ENCODE measurements at places on chromosomes 11 and 22.
A peak's percentile ranks its signal among the peaks of the same experiment; 100 is the strongest.

- H3K27me3 ChIP-seq: peaks cover 9% of the 10 kb centered on the region
- no peaks in the 10 kb centered on the region for H3K36me3 ChIP-seq
- H3K4me3 ChIP-seq: no peak overlapping the region
- no peak overlapping the region for H3K27ac ChIP-seq
Measured at GRCh38 chr11:125418396-125418795, 77.7 kb downstream of the FEZ1 start.

DNA sequence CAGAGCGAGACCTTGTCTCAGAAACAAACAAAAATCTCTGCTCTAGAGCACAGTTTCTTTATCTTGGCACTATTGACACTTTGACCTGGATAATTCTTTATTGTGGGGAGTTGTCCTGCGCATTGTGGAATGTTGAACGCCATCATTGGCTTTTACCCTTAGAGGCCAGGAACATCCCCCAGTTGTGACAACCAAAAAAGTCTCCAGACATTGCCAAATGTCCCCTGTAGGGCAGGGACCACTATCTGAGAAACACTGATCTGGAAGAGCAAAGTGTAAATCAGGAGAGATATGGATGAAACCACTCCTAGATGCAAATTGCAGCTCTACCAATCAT, 4.8 kb upstream of the NF2 start:
- DNase-seq: no peak
- no peak overlapping the region for H3K4me3 ChIP-seq
- H3K27me3 ChIP-seq: no peaks in the 10 kb centered on the region
- no peak overlapping the region for H3K27ac ChIP-seq

DNA sequence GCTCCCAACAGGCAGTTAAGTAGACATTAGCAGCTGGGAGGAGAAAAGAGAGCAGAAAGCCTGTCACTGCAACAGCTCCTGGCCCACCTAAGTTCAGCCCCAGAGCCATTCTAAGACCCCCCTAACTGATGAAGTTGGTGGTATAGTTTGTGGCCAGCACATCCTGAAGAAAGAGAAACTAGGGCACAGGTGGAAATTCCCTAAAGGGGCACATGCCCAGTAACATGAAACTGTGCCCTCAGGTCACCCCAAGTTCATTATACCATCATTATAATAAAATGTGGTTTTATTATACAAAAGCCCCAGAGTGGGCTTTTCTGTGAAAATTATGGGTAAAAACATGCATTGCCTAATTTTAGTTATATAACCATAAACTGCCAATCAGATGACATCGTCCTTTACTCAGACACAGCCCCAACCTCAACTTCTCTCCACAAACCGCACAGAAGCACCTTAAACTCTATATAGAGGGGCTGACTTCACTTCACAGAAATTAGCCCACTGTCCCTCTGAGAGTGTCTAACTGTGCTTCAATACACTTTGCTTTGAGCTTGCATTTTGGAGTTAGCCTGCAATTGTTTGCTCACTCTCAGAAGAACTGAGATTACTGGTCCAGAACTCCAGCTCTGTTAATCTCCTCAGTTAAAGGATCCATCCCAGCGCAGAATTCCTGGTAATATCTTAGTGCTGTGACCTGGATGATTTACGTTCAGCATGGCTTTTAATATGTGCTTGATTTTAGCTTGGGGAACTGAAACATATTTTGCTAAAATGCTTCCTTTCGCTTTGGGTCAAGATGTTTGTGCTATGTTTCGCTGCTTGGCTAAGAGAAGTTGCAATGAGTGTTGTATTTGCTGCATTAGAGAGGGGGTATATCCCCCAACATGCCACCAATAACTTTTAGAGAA, 1.8 kb upstream of the APOL3 start:
- no peak for DNase-seq
- H3K27me3 ChIP-seq: no peaks in the 10 kb centered on the region
- peak overlapping the region; percentile 95 for H3K27ac ChIP-seq
- H3K4me3 ChIP-seq: no peak overlapping the region
- peaks cover 36% of the 10 kb centered on the region for H3K4me1 ChIP-seq

DNA sequence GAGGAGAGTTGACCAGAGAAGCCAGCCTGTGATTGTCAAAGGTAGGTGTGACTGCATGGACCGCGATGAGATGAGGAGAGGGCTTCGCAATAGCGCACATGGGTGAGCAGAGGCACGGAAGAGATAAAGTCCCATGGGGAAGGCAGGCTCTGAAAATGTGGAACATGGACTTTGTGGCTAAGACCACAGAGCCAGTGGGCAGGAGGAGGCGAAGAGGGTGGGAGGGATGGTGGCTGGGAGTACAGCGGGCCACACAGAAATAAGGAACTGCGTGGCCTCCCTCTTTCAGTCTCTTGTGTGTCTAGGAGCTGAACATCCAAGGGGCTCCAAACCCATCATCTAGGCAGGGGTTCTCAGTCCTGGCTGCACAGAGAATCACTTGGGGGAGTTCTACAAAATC, 98.6 kb downstream of the TENM4 start:
- no peak overlapping the region for H3K27ac ChIP-seq
- no peaks in the 10 kb centered on the region for H3K4me1 ChIP-seq
- no peak overlapping the region for H3K4me3 ChIP-seq

DNA sequence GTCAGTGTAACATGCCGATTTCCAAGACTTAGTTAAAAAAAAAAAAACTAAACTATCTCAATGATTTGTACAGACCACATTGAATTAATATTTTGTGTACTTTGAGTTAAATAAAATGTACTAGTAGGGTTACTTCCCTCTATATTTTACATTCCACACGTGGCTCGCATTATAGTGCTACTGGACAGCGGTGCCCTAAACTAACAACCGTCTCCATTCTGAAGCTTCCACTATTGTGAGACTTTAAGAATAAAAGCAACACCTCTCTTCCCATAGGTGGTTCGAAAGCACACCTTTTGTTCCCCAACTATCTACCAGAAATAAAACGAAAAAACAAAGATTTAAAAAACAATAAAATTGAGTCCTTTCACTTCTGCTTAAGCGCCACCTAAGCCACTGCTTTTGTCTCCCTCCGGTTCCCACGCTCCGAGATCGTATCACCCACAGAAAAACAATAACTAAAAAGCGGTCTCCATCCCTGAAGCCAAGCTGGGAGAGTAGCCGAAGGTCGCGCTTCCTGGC, 380 bp upstream of the TTC17 start:
- peaks cover 4% of the 10 kb centered on the region for H3K36me3 ChIP-seq
- no peaks in the 10 kb centered on the region for H3K27me3 ChIP-seq
- no peak for DNase-seq
- H3K4me1 ChIP-seq: peaks cover 25% of the 10 kb centered on the region
- peak overlapping the region; percentile 86 for H3K4me3 ChIP-seq

DNA sequence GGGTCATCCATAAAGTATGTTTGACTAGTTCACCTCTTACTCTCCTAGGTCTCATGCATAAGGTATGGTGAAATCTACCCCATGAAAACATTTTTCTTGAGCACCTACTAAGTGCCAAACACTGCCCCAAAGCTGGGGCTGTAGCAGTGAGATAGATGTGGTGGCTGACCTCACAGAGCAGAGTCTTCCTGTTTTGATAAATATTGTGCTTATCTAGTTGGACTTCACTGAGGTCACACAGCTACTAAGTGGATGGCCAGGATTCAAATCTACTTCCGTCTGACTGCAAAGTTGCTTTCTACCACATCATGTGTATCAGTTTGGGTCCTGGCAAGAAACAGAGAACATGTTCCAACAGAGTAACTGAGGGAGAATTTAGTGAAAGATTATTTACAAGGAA, 6.4 kb upstream of the HTATIP2 start:
- no peaks in the 10 kb centered on the region for H3K27me3 ChIP-seq
- peaks cover 6% of the 10 kb centered on the region for H3K4me1 ChIP-seq
- H3K36me3 ChIP-seq: no peaks in the 10 kb centered on the region
- H3K4me3 ChIP-seq: no peak overlapping the region
- DNase-seq: no peak

- no peak overlapping the region for H3K4me3 ChIP-seq
- DNase-seq: no peak
- no peak overlapping the region for H3K27ac ChIP-seq
- H3K36me3 ChIP-seq: peaks cover 15% of the 10 kb centered on the region
Measured at GRCh38 chr22:19397734-19398104, 33.8 kb downstream of the HIRA start.

DNA sequence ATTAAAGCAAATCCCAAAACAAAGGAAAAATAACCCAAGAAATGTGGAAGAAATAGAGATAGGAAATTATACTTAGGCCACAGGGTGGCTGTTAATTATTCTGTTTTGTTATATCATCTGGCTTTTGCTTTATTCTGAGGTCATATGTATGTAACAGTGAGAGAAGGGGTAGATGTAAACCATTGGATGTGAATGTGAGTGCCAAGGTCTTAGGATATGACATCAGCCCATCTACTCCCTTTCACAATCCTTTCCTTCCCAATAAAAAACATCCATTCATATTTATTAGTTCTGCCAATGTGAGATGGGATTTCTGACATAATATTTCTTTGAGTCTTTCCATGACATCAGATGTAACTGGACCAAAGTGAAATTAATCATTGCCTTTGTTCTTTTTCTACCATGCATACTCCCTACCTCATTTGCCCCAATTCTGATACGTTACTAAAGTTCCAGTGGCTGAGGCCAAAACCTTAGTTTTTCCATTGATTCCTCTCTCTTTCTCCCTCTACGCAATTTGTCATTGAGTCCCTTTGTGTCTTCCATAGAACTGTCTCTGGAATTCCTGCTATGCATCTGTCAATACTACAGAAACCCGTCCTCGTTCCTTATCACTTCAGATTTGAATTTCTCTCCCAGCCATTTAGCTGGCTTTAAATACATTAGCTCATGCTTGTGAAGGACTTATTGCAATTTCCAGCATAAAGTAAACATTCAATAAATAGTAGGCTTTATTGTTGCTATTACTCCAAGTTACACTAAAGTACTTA, 170.3 kb downstream of the ARHGAP42 start:
- no peak overlapping the region for H3K27ac ChIP-seq
- no peaks in the 10 kb centered on the region for H3K4me1 ChIP-seq
- DNase-seq: no peak
- no peak overlapping the region for H3K4me3 ChIP-seq
- no peaks in the 10 kb centered on the region for H3K27me3 ChIP-seq

- no peaks in the 10 kb centered on the region for H3K36me3 ChIP-seq
- DNase-seq: no peak
- peak overlapping the region; percentile 49 for H3K27ac ChIP-seq
Measured at GRCh38 chr22:40258017-40258416, 80.3 kb downstream of the TNRC6B start.

- H3K36me3 ChIP-seq: no peaks in the 10 kb centered on the region
- H3K4me1 ChIP-seq: peaks cover 10% of the 10 kb centered on the region
- H3K27ac ChIP-seq: no peak overlapping the region
- H3K27me3 ChIP-seq: peaks cover 4% of the 10 kb centered on the region
- DNase-seq: no peak
- H3K4me3 ChIP-seq: no peak overlapping the region
Measured at GRCh38 chr11:93652161-93652597, 9.3 kb upstream of the CEP295 start.

DNA sequence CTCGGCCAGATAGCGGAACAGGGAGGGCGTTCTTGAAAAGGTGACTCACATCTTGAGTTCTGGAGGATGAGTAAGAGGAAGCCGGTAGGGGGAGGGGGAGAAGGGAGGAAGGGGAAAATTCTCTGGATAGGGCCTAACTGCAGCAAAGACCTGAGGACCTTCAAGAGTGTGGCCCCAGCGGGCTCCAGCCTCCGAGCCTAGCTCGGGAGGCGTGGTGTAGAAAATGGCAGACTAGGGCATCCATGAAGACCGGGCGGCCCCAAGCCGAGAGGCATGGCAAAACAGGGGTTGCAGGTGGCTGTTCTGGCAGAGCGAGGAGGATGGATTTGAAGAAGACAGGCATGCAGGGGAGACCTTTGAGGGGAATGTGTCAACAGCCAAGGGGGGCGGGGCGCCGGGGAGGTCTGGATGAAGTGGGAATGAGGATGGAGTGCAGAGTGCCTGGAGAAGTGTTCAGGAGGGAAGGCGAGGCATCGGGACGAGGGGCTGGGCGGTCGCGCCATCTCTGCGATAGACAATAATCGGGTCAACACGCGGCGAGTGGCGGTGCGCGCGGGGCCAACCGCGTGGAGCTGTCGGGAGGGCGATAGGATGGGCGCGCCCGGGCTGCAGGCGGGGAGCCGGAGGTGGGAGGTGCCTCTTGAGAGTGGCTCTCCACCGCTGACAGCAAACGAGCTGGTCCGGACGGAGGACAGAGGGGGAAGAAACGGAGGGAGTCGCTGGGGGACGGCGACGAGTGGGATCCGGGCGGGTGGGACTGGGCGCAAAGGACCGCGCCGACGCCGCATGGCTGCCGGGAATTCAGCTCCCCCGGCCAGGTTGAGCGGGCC, 40.0 kb upstream of the CREB3L1 start:
- H3K27ac ChIP-seq: no peak overlapping the region
- H3K27me3 ChIP-seq: peaks cover 26% of the 10 kb centered on the region
- H3K36me3 ChIP-seq: no peaks in the 10 kb centered on the region
- peak; percentile 21 for DNase-seq

GRCh38 chr22:33111491-33111890, 53.3 kb upstream of the SYN3 start:
- no peak for DNase-seq
- H3K27me3 ChIP-seq: no peaks in the 10 kb centered on the region
- no peak overlapping the region for H3K4me3 ChIP-seq
- H3K36me3 ChIP-seq: no peaks in the 10 kb centered on the region

DNA sequence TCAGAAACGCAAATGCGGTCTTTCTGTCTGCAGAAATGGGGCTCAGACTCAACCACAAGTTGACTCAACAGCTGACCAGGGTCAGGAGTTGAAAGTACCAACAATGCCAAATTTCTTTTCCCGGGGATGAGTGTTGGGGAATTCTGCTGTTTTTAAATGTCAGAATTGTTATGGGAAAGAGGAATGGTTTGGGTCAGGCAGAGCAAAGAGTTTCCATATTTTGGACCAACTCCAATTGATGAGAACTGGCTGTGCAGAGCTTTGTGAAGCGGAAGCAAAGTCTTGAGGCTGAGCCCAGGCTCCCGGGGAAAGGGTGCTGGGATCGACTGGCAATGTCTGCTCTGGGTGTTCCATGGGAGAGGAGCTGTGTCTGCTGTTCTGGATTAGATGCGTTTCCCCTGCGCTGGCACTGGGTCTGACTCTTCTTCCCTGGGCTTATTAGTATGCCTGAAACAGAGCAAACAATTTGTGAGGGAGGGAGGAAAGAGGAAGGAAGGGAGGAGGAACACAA, 36.2 kb downstream of the TXN2 start:
- H3K4me3 ChIP-seq: no peak overlapping the region
- no peaks in the 10 kb centered on the region for H3K36me3 ChIP-seq
- peaks cover 34% of the 10 kb centered on the region for H3K4me1 ChIP-seq
- H3K27me3 ChIP-seq: no peaks in the 10 kb centered on the region
- H3K27ac ChIP-seq: no peak overlapping the region

All from T-cell (primary cell).